ENCODE measurements at places on chromosomes 2 and 18.

DNA sequence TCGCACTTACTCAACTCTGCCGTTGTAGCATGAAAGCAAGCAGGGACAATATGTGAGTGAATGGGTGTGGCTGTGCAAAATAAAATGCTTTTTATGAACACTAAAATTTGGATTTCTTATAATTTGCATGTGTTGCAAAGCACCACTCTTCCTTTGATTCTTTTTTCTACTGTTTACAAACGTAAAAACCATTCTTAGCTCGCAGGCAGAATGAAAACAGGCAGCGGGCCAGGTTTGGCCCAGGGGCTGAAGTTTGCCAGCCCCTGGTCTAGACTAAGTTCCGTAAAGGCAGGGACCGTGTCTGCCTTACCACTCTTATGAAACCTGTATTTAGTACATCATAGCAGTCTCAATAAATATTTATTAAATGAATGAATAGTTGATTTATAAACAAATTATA is 83.7 kb upstream of the SPATS2L start:
- no peak for DNase-seq

DNA sequence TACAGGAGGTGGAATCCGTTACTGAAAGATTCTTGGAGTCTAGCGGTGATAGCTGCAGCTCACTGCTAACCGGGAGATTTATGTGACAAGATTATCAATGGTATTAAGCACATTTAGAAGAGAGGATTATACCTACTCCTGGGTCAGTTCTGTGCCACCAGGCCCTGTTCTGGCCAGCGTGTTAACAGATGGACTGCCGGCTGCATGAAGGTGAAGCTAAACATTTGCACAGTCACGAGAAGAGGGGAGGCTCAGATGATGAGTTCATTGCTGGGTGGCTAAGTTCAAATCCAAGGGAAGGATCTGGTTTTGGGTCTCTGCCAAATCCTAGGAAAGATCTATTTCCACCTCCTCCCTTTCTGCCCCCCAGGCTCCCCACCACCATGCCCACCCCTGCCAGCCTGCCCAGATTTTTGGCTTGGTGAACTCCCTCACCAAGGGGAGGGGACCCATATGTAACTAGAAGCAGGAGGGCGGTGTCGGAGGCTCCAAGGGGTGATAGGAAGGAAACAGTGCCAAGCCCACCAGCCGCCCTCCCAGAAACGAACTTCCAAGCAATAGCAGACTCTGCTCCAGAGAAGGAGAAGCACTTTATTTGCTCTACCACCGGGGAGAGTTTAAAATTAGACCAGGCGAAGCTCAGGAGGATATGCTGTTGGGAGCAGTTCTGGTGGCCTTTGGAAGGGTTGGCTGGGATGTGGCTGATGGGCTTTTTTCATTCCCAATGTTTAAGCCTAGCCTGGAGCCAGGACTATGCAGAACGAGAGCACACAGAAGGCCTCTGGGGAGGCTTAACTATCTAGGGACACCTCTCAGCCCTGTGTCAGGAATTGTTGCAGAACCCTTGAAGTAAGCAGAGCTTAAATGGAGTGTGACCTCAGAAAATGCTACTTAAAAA is 200.5 kb downstream of the KLHL29 start:
- no peak for DNase-seq

GRCh38 chr2:159788253-159788652 is 9.8 kb downstream of the CD302 start:
- no peak for DNase-seq

- no peak for DNase-seq
Measured at GRCh38 chr18:48352051-48352755, 57.0 kb downstream of the ZBTB7C start.

DNA sequence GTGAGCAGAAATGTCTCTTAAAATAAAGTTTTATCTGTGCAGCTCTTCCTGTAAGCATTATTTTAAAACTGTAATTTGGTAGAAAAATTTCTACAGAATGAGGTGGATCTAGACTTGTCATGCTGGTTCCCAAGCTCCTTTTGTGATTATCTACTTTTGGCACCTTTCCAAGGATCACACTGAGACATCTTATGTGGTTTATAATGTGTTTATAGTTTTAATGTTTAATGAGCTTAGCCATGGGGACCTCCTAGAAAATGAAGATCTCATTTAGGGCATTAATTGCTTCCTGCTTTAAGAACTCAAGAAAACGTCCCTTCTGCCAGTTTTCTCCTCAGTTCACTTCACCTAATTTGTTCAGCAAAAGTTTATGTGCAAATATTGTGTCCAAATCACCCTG is 468.4 kb downstream of the SUCLG1 start:
- DNase-seq = no peak

DNA sequence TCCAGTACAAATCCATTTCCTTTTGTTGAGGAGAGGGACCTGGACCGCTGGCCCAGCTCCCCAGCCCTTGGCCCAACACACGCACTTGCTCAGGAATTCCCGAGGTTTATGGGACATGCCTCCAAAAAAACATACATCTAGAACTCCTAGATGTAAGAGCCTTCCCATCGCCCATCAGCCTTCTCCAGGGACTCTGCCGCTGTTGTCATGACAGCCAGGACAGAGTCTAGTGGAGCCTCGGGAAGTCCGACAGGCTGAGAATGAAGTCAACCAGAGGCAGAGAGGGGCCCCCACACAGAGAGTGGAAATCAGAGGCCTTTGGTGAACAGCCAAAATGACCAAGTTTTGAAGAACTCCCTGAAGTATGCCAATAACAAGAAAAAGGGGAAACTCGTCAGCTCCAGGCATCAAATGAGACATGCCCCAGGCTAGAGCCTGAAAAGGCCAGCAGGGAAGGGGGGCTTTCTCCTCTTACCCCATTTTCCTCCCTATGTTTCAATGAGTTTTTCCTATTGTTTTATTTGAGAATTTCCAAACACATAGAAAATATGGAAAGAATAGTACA is 43.2 kb upstream of the CAB39 start:
- DNase-seq = no peak

GRCh38 chr2:212114489-212114888 is 424.1 kb downstream of the ERBB4 start:
- no peak for DNase-seq

- no peak for DNase-seq
Measured at GRCh38 chr2:22826703-22827102, 558.3 kb upstream of the KLHL29 start.

DNA sequence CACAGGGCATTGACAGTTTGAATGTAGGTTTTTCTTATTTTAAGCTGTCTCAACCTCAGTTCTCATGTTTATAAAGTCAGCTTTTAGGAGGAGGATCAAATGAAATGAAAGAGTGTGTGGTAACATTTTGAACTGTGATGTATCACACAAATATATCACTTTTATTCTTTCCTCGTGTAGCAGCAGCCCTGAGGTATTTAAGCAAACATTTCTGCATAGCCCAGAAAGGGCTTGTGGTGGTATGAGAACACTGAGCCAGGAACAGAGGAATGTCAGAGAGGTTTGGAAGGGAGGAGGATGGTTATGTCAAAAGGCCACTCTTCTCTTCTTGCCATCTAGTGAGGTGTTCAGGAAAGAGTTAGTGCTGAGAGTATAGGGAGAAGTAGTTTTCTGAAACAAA is 150.2 kb downstream of the PARD3B start:
- DNase-seq = no peak

- peak; percentile 23 for DNase-seq
Measured at GRCh38 chr2:190947711-190948251, 66.2 kb downstream of the STAT1 start.

DNA sequence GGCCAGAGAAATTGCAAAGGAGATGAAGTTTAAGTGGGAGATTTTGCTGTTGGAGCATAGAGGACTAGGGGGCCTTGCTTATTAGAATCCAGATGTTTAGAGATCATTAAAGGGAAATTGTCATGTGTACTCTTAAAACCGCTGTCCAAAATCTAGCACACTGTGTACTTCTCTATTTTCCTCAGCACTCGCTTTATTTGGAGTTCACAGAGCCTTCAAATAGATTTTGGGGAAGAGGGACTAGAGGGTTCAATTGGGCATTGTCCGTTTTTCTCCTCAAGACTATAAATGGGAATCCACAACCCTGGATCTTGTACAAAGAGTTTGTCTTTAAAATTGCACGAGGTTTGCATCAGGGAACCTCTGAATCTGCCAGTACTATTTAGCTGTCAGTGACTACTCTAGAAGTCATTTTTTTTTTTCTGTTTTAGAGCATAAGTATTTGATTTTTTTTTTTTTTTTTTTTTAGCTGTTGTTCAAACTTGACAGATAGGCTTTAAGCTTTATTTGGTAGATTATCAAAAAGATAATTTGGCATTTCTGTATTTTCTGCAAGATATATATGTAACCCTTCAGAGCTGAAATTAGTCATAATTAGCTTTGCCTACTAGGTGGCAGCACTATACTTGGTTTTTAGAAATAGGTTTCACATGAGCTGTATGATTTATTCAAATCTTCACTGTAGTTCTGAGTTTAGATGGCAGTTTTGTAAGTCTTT is 14.2 kb downstream of the PMS1 start:
- DNase-seq = no peak

DNA sequence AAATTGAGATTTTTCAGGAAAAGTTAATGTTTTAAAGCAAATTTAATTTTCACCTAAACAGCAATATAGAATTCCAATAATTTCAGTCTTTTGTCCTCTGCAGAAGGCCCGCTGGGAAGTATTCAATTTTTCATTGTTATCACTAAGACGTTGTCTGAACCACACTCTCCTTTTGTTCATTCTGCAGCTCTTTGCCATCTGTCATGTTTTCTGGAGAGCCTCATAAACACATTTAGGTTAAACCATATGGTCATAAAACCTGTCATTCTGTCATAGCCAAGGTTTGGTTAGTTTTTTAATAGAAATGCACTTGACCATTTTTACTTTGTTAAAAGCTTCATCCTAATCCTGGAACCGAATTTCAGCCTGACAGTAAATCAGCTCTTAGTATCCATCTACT is 54.0 kb upstream of the PGAP1 start:
- no peak for DNase-seq

- no peak for DNase-seq
Measured at GRCh38 chr18:58496231-58496630, 132.7 kb downstream of the ALPK2 start.

DNA sequence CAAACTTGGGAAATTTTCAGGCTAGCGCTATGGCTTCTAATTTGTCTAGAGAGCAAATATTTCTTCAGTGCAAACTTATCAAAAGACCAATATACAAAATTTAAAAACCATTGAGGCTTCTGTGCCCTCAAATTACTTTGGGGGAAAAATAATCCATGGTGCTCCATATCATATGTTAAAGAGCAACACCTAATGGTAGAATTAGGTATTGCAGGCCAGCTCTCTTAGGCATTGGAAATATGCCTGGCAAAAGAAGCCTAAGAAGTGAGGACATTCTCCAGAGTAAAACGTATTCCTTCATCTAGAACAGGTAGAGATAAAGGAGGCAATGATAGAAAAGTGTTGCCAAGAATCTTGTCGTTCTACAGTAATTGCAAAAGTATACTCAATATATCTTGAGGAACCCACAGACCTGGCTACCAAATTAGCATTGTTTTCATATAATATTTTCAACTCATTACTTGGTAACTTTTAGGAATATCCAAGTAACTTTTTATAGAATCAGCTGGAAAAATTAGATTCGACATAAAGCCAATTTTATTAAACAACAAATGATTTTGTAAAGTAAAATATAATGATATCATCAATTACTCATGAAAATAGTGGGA is 401.1 kb downstream of the BCL11A start:
- DNase-seq = no peak

DNA sequence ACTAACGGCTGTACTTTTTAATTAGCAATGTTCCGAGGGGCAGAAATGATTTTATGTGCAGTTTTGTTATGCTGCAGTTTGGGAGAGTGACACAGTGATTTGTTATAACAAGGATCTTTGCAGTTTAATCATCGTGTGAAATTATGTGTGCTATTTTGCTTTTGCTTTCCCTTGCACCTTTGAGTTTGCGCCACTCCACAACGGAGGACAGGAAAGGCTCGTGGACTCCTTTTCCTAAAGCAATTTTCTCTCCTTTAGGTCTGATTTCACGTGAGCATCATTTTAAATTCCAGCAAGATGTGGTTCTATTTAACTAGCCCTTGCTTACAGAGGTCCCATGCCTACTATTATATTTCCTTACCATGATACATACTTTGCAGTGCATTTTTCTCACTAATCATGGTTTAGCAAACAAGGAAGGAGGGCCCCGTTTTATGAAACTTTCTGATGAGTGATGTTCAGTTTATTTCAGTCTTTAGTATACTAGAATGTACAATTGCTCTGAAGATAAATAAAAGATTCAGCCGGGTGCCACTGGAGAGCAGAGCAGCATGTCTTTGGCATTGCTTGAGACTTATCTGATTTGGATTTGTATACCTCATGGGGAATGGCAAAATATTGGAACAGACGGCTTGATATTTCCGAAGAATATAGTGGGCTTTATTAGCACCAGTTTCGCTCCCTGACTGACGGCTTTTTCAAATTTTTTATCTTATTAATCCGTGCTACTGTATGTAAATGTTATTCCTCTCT is 528.2 kb upstream of the FANCL start:
- no peak for DNase-seq

- DNase-seq = no peak
Measured at GRCh38 chr18:46449033-46449432, 208.0 kb downstream of the LOXHD1 start.

GRCh38 chr2:50449306-50449705 is 582.6 kb downstream of the NRXN1 start:
- DNase-seq = no peak

GRCh38 chr2:66443979-66444861 is 9.3 kb downstream of the MEIS1 start:
- DNase-seq = no peak

DNA sequence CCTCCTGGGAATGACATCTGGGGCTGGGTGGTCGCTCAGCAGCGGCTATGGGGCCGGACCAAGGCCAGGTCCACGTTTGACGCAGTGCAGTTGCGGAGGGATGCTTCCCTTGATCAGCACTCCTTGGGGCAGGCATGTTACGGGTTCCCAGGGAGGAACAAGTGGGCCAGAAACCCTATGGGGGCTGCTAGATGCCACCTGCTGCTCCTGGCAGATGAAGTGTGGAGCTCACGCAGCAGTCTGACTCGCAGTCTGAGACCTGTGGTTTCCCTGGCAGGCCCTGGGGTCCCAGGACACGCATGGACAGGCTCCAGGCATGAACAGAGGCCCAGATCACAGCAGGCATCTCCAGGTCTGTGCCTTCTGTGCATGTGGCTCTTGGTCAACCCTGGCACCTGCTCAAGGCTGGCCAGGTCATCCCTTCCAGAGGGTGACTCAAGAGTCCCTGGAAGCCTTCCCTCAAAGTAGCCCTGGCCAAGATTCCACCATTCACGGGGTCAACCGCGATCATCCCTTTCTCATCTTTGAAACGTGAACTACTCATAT is 20.0 kb downstream of the KCNF1 start:
- no peak for DNase-seq

DNA sequence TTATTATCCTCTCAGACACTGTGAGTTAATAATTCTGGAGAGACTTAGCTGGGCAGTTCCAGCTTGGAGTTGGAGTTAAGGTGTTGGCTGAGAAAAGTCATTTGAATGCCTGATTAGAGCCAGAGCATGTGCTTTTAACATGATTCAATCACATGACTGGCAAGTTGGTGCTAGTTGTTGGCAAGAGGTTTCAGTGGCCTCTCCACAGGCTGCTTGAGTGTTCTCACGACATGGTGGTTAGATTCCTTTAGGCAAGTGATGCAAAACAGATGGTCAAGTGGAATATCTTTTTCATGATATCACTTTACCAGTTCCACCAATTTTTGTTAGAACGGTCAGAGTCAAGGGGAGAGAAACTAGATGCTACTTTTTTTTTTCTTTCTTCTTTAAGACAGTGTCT is 262.7 kb upstream of the FN1 start:
- DNase-seq = no peak

Measured in naive thymus-derived CD8-positive, alpha-beta T cell (primary cell).